Naive B cell (primary cell): ENCODE measurements at places on chromosomes 6 and 20. TPM values are rescaled to one million over a fixed set of nuclear protein-coding genes. Genes with fewer than 3 reads are reported as not detected.

DNA sequence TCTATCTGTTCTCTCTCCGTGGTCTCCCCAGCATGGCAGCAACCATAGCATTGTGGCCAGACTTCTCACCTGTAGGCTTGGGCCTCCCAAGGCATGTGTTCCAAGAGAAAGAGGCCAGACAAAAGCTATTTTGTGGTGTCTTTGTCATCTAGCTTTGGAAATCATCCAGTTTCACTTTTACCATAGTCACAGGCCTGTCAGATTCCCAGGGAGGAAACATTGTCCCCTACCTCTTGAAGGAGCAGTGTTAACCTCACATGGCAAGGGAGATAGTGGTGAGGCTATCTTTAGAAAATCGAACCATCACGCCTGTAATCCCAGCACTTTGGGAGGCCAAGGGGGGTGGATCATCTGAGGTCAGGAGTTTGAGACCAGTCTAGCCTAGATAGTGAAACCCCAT is 42.3 kb upstream of the RALGAPA2 start:
- H3K36me3 ChIP-seq = peaks cover 5% of the 10 kb centered on the region
- H3K27ac ChIP-seq = peak overlapping the region; percentile 3
- no peak for DNase-seq
- H3K4me1 ChIP-seq = peaks cover 6% of the 10 kb centered on the region

DNA sequence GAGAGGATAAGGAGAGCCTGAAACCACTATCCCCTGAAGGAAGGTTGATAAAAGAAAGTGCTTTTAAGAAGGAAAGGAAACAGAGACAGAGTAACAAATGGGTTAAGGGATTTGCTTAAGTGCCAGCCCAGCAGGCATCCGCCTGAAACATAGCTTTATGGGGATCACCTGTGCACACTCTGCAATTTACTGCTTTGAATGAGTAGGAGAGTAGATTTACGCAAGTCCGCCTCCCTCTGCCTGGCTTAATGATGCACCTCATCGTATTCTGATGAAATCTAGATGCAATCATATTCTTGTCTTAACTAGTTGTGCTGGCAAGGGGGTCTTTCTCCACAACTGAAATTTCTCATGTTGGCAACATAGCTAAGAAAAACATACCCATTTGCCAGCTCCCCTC is 101.1 kb upstream of the ID4 start:
- H3K4me1 ChIP-seq = no peaks in the 10 kb centered on the region
- no peaks in the 10 kb centered on the region for H3K27me3 ChIP-seq
- H3K27ac ChIP-seq = no peak overlapping the region
- H3K36me3 ChIP-seq = no peaks in the 10 kb centered on the region

GRCh38 chr6:80547827-80548226 is 441.4 kb downstream of the BCKDHB start:
- H3K4me3 ChIP-seq = no peak overlapping the region
- H3K27ac ChIP-seq = no peak overlapping the region
- DNase-seq = no peak
- H3K36me3 ChIP-seq = no peaks in the 10 kb centered on the region

Gene HLA-DQB1
- polyA plus RNA-seq = 2,258 TPM

Gene TMEM151B
- not detected for polyA plus RNA-seq

- H3K27me3 ChIP-seq = peaks cover 8% of the 10 kb centered on the region
- peaks cover 17% of the 10 kb centered on the region for H3K4me1 ChIP-seq
- peaks cover 2% of the 10 kb centered on the region for H3K36me3 ChIP-seq
- peak overlapping the region; percentile 77 for H3K27ac ChIP-seq
These were observed 22.2 kb downstream of the ZBP1 start for GRCh38 chr20:57598060-57598459.

DNA sequence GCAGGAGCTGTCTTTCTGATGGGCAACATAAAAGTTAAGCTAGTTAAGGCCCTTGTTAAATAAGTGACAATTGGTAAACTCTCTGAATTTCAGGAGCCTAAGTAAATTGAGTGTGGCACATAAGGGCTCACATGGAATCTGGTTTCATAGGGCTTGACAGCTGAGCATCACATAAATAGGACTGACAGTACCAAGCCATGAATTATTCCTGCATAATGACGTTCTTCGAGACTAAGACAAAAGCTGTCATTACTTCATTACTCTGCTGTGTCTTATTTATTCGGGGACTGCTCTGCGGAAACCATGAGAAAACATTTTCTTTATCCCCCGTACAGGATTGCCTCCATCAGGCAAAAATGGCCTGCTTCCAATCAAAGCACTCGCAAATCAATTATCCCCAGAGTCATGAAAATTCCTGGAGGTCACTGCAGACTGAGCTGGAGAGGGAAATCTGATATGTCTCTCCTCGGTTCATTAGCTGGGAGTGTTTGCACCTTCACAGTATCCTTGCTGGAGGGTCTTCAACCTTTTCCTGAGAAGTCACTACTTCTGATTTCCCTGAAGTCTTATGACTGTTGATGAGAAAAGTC is 311.4 kb downstream of the CDH26 start:
- H3K27me3 ChIP-seq = no peaks in the 10 kb centered on the region
- no peak overlapping the region for H3K4me3 ChIP-seq
- no peaks in the 10 kb centered on the region for H3K36me3 ChIP-seq
- no peak overlapping the region for H3K27ac ChIP-seq

- peaks cover 27% of the 10 kb centered on the region for H3K4me1 ChIP-seq
- no peaks in the 10 kb centered on the region for H3K36me3 ChIP-seq
- H3K27me3 ChIP-seq = peaks cover 45% of the 10 kb centered on the region
- peak; percentile 87 for DNase-seq
- H3K4me3 ChIP-seq = peak within 1 kb of the TSS; percentile 95
These were observed at the start of gene ID1 for GRCh38 chr20:31605031-31605901. ID1 (plus strand) TSS chr20:31605289; CDS start chr20:31605388, 99 bp downstream.

DNA sequence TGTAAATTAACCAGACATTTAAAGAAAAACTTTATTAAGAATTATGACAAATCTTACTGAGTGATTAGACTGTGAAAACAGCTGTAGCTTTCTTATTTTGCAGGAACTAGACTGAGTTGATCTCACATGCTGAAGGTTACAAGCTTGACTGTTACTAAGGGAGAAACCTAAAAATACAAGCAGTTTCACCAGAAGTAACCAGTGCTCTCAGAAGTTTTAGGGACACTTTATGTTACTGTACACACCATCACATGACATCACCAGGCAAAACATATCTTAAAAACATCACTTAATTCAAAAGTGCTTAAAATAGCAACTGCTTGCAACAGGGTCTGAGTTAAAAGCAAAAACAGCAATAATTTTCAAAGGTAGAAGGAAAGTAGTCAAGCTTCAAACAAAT is 5.4 kb downstream of the FBXO30 start:
- peaks cover 30% of the 10 kb centered on the region for H3K4me1 ChIP-seq
- H3K36me3 ChIP-seq = peaks cover 11% of the 10 kb centered on the region
- no peak overlapping the region for H3K4me3 ChIP-seq
- peak; percentile 7 for DNase-seq
